ENCODE measurements at places on chromosomes 1 and 21.
A peak's percentile ranks its signal among the peaks of the same experiment; 100 is the strongest.

DNA sequence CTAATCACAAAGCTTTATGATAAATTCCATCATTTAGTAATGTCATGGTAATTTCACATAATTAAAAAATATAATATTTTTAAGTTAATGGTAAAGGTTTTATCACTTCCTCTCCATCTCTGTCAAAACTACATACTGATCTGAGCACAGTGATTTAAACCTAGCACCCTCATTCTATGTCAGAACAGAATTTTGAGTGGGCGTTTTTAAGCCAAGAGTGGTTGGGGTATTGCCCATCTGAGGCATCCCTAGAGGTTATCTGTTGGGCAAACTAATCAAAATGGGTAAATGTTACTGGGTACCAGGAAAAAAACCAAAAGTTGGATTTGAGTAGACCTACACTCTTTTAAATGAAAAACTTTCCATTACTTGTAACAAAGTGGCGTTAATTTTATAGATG is 100.7 kb upstream of the GFI1 start:
- no peak for DNase-seq

DNA sequence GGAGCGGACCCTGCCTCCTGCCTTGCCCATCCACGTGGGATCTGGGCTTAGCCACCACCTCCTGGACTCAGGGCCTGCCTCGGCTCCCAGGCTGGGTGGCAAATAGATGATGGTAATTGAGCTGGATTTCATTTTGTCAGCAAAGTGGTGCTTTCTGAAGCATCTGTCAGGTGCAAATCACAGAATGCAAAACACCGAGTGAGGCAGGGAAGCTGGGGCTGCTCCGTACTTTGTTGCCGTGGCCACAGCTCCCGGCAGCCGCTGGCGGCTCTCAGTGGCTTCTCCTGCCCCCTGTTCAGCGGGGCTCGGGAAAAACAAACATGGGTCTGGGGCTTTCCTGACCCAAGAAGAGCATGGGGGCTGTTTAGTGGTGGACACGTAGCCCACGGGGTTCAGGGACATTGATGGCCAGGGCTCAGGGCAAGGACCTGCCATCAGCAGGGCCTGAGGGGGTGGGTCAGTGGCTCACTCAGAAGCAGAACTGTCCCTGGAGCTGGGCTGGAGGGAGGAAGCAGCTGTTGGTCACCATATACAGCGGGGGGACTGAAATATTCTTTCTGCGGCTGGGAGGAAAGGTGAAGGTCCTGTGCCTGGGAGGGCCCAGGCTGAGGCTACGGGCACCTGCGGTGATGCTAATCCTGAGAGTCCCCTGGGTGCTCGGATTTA is 130.0 kb upstream of the VAMP3 start:
- no peak for DNase-seq

GRCh38 chr1:235892202-235892601 is 25.5 kb upstream of the LYST start:
- no peak for DNase-seq

DNA sequence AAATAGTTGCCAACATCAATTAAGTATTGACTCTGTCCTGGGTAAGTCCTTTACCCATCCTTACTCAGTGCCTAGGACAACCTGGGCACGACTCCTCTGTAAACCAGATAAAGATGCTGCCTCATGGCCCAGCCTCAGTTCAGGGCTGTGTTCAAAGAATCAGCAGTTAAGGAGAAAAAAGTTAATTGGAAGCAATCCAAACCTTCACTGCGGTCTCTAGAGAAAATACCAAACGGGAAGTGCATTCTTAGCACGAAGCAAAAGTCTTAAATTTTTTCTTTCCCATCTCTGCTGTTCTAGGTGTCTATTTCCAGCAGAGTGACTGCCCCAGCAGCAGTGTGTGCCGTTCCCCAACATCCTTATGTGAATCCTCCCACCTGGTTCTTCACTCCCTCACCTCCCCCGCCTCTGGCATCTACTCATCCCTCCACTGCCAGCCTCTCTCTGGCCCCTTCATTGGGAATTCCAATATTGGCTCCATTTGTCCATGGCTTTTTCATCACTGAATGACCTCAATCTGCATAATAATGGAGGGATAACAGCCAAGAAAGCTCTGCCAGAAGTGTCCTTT is 23.2 kb downstream of the KANK4 start:
- DNase-seq = no peak

DNA sequence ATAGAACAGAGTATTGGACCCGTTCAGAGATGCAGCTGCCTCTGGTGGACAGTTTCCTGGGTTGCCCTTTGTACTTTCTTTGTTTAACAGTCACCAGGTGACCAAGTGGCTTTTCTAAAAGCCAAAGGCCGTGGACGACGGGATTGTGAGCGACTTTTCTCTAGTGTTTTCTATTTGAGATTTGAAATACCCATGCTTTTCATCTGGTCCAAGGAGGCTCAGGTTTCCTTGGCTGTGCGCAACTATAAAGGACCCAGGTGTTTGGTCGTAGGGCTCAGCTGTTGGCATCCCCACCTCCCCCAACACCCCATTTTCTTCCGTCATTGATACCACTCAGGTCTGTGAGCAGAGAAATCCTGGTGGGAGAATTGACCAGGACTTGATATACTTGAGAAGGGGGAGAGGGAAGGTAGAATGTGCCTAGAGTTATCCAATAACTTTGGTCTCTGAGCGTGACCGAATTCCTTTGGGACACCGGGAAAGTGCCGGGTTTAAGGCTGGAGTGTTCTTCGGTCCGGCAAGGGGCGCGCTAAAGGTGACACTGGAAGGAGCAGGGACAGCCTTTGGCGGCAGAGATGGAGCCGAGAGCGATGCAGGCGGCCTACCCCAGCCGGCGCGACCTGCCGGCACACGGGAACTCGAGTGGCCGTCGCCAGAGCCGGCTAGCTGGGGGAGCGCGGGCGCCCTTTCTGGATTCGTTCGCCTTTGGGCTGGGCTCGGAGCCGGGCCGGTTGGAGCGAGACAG is 83.4 kb upstream of the BMP8A start:
- no peak for DNase-seq

GRCh38 chr1:17281775-17282181 is 26.2 kb upstream of the PADI4 start:
- DNase-seq = no peak

- no peak for DNase-seq
These were observed 11.3 kb downstream of the TMEM63A start for GRCh38 chr1:225870911-225871310.

DNA sequence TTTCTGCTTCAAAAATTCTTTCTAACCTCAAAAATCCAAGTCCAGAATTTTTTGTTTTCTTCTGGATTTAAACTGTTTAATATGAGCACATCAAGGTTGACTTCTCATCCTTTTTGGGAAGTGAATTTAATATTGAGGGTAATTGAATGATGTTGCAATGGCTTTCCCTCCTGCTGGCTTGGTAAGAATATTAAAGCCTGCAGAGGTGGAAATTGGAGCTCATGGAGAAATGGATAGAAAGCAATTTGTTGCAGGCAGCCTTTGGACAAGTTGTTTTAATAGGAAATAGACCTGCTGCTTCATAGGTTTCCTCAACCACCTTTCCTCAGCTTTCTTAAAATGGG is 124.7 kb downstream of the SYT2 start:
- DNase-seq = no peak

DNA sequence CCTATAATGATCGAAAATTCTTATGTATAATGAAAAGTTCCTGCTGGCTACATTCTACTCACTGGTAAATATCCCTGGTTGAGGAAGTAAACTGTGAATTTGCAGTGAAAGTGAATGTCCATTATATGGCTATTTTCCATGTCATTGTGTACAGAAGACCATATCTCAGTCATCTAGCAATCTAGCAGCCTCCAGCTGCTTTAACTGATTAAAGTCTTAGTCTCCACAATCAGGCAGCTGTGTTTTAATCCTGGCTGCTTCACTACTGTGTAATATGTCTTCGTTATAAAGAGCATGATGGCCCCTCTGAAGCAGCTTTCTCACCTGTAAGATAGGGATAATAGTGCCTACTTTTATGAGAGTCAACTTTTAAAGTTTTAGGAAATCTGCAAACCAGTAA is 11.4 kb downstream of the CLCA2 start:
- DNase-seq = no peak

DNA sequence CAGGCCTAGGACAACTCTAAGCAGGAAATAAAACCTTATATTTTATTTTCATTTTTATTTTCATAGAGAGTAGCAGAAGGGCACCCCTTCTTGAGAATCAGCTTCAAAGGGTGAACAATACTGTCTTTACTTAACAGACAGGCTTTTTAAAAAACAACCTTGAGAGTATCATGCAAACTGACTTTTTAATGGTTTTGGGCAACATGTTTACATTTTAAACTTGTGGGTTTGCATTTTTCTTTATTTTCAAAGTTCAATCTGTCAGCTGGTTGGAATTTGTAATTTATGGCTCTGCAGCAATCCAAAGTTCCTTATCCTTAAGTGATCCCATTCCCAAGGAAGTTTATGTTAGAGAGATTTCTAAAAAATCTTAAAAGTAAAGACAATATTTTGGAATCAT is 392.3 kb upstream of the ADAMTS5 start:
- no peak for DNase-seq

GRCh38 chr1:216075339-216075738 is 347.9 kb downstream of the USH2A start:
- DNase-seq = no peak

GRCh38 chr1:206897175-206897574 is at the start of gene IL24:
IL24 (plus strand) TSS chr1:206897443; CDS start chr1:206897833, 390 bp downstream.
- no peak for DNase-seq

GRCh38 chr1:241638909-241639622 is 1.1 kb downstream of the CHML start:
- no peak for DNase-seq

- DNase-seq = no peak
These were observed 8.1 kb upstream of the C1QTNF12 start for GRCh38 chr1:1254667-1254998.

GRCh38 chr21:44914176-44914874 is 6.4 kb downstream of the ITGB2 start:
- no peak for DNase-seq

DNA sequence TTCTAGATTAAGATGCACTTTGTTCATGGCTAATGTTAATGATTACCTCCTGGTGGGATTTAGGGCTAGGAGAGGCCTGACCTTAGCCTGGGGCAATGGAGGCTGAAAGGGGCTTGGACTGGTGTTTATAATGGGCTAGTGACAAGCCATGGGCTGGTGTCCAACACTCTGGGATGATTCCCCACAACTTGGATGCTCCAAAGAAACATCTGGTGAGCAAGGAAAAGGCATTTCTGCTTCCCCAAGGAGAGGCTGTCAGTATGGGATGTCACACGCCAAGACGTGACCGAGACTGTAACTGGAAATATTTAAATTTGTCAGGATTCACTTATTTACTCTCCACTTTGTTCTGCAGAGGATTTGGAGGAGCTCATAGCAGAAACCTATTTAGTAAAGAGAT is 45.2 kb downstream of the PTPRU start:
- no peak for DNase-seq

DNA sequence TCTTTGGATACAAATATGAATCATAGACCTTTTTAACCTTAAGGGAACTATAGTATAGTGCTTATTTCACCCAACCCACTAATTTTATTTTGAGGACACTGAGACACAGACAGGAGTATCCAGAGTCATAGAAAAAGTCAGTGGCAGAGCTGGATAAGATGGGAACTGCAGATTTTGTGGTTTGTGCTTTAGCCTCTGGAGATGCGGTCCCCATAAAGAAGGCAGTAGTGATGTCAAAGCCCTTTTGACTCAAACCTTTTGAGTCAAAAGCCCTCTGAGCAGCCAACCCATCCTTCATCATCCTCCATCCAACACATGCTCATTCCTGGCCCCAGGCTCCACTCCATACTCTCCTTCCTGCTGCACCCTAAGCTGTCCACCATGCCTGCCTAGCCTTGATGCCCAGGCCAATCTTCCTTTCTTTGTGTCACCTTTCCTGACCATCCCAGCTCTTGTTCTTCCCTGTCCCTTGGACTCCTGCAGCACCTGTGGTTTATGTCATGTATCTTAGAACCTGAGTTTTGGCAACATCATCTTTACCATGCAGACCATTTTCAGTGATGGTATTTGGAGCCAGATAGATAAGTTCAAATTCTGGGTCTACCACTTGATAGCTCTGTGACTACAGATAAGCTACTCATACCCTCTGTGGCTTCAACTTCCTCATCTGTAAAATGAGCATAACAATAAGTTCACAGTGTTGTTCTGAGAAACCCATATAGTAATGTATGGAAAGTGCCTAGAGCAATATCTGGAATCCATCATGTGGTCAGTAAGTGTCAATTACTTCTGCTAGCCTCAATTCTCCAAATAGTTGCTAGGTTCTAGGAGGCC is 20.1 kb downstream of the SLAMF1 start:
- peak; percentile 4 for DNase-seq

GRCh38 chr1:55089683-55090082 is 50.3 kb downstream of the PCSK9 start:
- no peak for DNase-seq

DNA sequence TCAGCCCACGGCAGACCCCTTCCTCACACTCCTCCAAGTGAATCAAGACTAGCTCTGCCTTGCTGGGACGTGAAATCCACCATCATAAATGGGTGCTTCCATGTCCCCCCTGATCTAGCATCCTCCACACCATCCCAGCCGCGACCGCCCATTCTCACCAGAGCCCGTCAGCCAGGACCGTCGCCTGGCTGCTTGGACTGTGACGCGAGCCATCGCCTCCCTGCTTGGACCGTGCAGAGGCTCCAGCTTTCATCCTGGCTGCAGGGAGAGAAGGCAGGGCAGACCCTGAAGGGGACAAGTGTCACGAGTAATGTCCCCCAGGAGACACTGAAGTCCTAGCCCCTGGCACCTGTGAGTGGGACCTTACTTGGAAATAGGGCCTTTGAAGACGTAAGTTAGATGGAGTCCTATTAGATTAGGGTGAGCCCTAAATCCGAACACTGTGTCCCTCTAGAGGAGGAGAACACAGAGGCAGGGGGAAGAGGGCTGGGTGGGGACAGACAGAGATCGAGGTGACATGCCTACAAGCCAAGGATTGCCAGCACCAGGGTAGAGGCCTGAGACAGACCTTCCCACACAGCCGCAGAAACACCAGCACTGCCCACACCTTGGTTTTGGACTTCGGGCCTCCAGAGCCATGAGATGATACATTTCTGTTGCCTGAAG is 12.8 kb upstream of the PRKCZ start:
- DNase-seq = no peak

DNA sequence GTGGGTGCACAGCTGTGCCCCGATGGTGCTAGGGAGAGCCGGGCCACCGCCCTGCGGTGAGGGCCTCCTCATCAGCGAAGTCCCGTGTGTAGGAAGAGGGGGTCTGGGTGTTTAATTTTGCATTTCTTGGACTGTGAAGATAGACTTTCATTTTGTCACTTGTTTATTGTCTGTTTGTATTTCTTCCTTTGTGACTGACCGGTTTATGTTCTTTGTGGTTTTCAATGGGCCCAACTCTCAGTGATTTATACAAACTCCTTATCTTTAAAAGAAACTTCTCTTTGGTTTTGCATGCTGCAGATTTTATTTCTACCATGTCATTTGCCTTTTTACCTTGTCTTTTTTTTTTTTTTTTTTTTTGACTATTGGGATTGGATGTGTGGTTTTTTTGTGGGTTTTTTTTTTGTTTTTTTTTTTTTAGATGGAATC is 65.1 kb downstream of the COL18A1 start:
- DNase-seq = no peak

GRCh38 chr21:31483146-31483545 is 139.1 kb upstream of the TIAM1 start:
- no peak for DNase-seq

- DNase-seq = no peak
These were observed 46.5 kb upstream of the BEND5 start for GRCh38 chr1:48823168-48823567.
